ENCODE measurements at places on chromosomes 4 and X. TPM values are rescaled to one million over a fixed set of nuclear protein-coding genes. Genes with fewer than 3 reads are reported as not detected.

DNA sequence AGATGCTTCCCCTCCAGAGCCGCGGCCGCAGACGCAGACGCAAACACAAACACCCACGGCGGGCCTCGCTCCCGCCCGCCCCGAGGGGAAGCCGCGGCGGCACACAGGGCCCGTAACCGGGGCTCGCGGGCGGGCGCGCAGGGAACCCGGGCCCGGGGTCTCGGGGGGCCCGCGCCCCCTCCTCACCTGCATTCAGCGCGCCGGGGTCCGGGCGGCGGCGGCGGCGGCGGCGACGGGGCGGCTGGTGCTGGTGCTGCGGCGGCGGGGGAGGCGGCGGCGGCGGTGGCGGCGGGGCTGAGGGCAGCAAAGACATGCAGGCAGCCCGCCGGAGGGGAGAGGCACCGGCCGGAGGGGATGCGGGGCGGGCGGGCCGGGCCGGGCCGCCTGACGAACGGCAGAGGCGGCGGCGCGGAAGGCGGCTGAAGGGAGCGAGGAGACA, 255 bp upstream of the CNOT6L start:
- no peak for DNase-seq

DNA sequence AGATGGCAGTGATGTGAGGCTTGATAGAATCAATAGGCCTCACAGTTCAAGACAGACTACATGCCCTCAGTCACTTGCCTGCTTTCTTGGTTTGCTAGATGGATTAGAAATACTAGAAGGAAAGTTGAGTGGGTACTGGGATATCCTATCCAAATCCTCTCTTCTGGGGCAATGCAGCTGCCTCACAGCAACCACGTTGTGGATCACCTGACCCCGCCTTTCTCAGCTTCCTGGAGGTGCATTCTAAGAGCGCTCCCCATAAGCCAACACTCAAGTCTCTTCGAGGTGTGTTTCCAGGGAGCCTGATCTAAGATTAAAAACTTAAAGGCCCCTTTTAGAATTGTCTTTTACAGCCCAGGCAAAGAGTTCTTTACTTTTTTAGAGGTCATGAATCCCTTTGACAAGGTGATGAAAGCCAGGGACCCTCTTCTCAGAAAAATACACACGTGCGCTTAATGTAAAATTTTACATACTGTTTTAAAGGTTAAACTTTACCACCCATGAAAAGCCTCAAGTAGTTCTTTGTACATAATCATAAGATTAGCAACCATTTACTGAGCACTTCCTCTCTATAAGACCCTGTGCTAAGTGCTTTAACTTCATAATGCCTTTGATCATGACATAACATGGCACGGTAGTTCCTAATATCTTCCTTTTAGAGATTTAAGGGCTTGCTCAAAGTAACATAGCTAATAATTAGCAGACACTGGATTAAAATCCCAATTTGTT, 840 bp upstream of the RPL34 start:
- DNase-seq: no peak

DNA sequence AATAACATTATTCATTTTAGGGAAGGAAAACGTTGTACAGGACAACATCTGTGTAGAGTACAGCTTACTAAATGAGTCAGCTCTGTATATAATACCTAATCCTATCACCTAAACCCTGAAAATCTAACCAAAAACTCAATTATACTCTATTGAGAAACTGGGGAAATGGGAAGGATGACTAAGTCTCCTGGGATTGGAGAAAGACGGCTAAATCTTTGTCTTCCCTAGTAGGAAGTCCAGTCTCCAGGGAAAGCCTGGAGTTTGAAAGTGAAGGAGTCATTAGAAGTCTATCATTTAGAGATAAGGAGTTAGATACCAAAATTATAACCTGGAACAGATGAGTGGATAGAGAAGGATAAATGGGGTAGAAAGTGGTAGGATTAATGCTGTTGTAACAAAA, 286.5 kb downstream of the STK32B start:
- no peak for DNase-seq

- DNase-seq: no peak
Measured at GRCh38 chr4:74838746-74839370, 44.5 kb upstream of the BTC start.

GRCh38 chr4:126937342-126937741, 695.4 kb upstream of the INTU start:
- DNase-seq: no peak

SORBS2 gene
- total RNA-seq: 103 TPM

DNA sequence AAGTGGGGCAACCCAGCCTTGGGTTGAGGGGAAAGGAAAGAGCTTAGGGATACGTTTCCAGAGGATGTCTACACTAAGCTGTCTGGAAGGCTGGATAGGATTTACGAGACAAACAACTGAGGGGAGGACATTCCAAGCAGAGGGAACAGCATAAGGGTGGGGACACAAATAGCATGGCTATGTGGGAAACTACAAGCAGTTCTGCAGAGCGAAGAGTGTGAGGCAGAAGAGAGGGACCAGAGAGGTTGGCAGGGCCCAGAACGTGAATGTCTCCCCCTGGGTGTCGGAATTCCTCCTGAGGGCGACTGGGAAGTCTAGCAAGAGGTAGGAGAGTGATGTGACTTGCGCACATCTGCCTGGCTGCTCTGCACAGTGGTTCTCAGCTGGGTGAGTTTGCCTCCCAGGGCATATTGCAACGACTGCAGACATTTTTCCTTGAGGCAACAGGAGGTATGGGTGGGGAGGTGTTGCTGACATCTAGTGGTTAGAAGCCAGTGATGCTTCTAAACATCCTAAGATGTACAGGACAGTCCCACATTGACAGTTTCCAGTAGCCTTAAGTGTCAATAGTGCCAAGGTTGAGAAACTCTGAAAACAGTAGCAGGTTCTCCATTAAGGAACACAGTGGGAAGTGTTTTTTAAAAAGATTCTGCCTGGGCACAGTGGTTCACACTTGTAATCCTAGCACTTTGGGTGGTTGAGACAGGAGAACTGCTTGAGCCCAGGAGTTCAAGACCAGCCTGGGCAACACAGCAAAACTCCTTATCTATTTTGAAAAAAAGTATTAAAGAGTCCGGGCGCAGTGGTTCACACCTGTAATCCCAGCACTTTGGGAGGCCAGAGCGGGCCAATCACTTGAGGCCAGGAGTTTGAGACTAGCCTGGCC, 9.2 kb downstream of the NDUFA1 start:
- DNase-seq: peak; percentile 45

GRCh38 chr4:81472281-81473182, 825 bp upstream of the RASGEF1B start:
- DNase-seq: no peak

DNA sequence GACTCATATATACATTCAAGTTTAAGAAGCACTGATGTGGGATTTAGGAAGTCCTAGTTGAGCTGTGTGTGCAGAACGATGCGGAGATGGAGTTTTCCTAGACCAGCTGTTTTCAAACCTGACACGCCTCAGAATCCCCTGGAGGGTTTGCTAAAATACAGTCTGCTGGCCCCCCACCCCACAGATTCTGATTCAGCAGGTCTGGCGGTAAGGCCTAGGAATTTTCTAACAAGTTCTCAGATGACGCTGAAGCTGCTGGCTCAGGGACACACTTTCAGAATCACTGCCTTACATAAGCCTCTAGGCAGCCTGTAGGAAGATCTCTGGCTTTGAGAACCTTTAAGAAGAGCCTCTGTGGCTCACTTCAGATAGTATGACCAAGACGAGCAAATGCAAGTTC, 73.1 kb downstream of the PHEX start:
- no peak for DNase-seq

- DNase-seq: no peak
Measured at GRCh38 chr4:44235897-44236296, 212.7 kb downstream of the KCTD8 start.

DNA sequence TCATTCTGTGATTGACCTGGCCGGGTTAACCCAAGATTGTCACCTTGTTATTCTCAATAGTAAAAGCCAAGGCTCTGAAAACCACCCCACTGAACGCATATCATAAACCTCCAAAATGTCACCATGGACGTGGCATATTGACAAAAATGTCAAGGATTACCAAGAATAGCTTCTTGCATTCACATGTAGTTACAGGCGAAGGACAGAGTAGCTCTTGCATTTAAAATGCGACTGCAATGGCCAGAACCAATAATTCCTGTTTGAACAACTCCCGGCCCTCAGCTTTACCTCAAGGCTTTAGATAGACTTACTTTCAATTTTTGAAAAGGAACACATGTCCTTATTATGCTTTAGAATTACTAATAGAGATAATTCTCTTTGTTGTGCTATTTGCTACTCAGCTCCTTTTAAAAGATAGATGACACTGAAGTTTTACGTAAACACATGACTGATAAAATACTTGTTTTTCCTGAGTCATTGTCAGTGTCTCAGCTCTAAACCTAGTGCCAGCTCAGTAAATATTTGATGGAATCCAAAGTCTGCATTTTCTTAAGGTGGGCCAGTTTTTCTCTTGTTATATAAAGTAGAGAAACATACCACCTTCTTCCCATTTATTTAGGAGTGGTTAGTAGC, 66.3 kb downstream of the CLDN34 start:
- DNase-seq: no peak

DNA sequence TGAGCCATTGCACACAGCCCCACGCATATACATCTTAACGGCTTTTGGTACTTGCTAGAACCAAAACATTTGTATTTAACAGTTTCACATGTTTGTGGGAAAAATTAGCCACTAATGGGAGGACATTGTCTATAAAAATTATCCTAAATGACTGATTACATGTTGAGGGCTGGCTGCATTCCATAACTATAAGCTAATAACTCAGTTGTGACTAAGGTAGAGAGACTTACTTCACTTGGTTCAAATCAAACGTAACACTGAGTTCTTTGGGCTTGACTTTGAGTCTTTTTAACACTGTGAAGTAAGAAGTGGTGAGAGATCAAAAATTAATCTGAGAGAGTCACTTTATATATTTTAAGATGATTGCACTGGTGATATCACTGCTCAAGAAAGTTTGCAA, 47.9 kb upstream of the PGRMC2 start:
- no peak for DNase-seq

DNA sequence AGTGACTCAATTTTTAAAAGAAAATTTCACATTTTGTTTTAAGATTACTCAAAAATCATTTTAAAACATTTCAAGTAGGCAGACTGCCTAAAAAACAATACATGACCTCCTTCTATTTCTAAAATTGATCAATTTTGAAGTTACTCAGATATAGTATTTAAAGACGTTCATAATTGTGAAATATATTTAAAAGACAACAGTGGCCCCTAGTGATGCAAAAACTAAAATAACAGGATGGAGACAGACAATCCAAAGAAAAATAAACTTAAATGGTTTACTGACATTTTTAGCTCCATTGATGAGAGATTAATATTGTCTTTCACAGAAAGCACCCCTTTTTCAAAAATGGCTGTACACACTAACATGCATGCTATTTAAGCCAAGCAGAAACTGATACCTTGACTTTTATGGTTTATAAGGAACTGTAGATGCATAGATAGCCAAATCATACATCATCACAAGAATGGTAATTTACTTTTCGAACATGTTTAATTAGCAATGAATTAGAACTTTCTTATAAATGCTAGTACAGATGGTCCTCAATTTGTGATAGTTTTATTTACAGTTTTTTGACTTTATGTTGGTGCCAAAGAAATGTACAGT, 69.8 kb upstream of the FAT4 start:
- DNase-seq: no peak

GRCh38 chr4:165662341-165662740, 210.7 kb upstream of the TLL1 start:
- DNase-seq: no peak

GRCh38 chr4:94472056-94472826, 20.5 kb downstream of the PDLIM5 start:
- DNase-seq: no peak

DNA sequence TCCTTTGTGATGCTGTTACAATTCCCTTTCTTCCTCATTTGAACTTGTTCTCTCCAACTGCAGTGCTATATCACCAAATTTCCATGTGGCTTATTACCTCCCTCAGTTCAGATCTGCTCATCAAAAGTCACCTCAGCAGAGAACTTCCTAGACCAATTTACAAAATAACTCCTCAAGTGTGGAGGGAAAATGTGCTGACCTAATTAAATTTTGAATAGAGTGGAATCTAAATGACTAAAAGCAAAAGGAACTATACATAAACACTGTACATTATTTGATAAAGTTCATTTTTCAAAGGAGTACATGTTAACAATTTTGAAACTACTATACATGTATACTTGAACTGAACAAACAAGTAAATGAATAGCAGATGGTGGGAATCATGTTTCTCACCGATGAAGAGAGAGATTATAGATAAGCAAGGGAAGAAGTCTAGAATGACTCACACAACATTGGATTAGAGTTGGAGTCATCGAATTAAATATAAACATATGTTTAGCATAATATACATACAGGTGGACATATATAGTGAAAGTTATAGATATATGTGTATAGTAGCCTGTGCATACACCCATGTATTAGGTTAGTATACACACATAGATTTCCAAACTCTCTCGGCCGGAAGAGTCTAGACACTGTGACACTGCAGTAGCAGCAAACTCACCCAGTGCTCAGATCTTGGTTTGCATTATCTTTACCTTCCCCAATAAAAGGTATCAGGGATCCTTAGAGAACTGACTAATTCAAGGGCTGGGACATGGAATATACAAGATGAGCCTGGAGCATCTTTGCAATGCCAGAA, 318.7 kb downstream of the PCDH18 start:
- DNase-seq: no peak

UNC5C gene
- total RNA-seq: 6.2 TPM

GRCh38 chr4:105356194-105356593, 117.7 kb downstream of the PPA2 start:
- no peak for DNase-seq

GPR173 gene
- 7.6 TPM for total RNA-seq

GRCh38 chr4:185797018-185797417, 15.0 kb downstream of the SORBS2 start:
- DNase-seq: no peak

Measured in ureter (tissue), 1 donor.